NCI-H1048 (cell line): ENCODE measurements at places on chromosomes 7 and 10.
A peak's percentile ranks its signal among the peaks of the same experiment; 100 is the strongest.

DNA sequence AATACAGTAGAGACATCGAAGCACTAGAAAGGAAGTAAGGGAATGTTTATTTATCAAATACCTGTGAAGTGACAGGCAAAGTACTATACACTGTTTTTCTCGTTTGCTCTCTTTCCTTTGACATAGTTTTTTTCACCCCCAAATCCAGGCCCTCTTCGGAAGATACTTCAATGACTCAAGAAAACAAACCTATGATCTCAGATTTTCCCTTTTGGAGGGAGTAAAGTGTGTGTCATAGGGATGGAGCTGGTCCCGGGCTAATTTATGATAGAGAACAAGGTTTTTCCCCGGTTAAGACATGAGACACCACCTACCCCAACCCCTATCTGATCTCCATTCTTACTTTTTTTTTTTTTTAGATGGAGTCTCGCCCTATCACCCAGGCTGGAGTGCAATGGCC, 61.7 kb downstream of the MAP3K8 start:
- DNase-seq: no peak

DNA sequence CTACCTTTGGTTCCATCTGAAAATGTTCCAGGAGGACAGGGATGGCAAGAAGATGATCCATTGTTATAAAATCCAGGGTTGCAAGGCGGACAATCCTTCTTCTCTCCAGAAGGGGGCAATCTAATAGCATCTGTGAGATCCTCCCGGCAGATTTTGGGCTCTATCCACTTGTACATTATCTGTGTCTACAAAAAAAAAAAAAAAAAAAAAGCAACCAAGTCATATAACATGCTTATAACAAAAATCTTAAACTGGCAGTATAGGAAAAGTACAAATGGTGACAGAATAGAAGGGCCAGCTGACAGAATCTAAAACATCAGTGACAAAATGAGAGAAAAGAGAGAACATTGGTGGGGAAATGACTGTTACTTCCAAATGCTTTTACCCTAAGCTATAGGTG, 132.7 kb downstream of the ELAPOR2 start:
- peak; percentile 23 for DNase-seq

GRCh38 chr10:62000726-62001125, 99.2 kb downstream of the ARID5B start:
- DNase-seq: no peak

DNA sequence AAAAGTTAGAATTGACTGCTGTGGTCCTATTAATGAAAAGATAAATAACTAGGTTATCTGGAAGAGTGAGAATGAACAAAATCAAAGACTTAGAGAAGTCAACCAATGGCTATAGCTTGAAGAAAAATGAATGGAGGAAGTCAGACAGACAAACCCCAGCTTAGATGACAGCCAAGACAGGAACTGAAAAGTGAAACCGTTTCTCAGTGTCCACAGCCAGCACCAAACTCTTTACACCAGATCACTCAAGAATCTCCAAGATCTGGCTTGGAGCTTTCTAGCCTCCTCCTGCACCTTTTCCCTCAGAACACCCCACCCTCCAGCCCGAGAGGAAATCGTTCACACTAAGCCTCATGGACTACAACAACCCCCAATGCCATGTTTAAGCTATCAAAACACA, 167.0 kb downstream of the SFMBT2 start:
- no peak for DNase-seq

DNA sequence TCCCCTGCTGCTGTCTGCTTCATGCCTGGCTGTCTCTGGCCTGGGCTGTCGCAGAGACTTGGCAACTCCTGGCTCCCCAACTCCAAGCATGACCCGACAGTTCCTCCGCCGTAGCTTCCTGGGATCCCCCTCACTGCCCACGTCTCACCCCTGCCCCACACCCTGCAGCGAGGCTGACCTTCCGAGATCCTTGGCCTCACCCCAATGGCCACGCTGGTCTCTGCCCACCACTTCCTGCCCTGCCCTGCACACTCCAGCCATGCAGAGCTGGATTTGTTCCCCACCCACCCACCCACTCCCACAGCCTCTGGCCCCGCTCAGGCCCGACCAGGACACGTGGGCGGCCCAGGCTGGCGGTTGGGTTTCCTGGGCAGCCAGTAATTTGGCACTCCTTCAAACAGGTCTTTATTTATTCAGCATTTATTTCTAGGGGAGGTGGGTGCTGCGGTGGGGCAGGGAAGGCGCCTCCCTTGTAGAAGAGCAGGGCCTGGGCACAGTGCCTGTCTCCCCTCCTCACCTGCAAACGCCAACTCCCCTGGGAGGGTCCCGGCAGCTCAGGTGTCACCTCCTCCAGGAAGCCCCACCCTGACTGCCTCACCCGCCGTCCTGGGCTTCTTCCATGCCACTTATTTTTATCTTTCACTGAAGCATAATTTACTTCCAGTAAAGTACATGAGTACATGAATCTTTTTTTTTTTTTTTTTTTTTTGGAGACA, 25.5 kb downstream of the GTF2IRD1 start:
- DNase-seq: no peak

DNA sequence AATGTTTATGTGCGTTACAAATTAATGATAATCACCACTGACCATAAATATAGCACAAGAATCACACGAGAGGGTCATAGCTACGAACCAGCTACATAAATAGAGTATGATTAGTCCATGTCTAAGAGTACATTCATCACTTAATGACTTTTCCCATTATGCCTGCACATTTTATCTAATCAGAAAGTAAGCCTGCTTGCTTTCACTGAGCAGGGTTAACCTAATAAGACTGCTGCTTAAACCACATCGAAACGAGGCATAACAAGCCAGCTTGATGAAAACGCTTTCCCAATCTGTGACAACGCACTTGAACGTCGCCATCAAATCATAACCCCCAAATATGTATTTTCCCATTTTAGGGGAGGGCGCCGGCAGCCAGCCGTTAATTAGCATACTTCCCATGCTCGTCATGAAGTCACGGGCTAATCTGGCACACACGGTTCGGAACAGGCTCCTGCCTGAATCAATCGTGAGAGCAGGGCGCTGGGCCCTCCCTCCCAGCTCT, 71.5 kb downstream of the EBF3 start:
- DNase-seq: no peak

GRCh38 chr7:36752026-36752711, 27.9 kb upstream of the AOAH start:
- DNase-seq: no peak

DNA sequence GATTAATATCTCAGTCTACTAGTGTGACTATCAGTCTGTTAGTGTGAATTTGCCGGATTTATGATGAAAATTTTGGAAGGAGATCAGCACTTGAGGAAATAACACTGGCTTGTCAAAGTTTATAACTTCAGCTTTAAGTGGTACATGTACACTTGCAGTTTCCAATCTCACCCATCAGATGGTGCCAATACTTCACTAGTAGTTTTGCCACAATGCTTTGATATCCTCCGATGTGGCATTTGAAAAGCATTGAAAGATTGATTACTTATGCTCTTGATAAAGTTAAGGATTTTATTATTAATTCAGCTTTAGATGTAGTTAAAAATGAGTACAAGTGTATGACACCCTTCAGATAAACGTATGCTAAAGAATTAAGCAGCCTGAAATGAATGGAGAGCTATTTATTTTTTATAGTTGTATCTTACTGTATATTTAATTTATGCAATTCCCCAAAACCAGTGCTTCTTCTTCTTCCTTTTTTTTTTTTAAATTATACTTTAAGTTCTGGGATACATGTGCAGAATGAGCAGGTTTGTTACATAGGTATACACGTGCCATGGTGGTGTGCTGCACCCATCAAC, 98.2 kb downstream of the ANLN start:
- no peak for DNase-seq

DNA sequence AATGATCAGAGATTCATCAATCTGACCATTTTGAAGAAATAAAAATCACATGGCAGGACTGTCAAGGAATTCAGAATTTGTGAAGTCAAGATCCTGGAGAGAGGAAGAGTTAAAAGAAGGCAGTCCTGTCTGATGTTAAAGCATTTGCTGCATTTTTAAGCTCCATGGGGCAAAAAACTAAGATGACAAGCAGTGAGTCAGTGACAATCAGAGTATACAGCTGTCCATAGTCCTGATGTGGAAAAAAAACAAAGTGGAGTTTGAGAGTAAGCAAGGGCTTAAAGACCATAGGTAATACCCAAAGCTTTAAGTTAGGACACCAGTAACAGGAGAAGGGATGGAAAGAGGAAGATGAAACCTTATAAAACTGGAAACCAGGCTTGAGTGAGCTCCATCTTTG, 412.7 kb upstream of the ANKRD30A start:
- no peak for DNase-seq

DNA sequence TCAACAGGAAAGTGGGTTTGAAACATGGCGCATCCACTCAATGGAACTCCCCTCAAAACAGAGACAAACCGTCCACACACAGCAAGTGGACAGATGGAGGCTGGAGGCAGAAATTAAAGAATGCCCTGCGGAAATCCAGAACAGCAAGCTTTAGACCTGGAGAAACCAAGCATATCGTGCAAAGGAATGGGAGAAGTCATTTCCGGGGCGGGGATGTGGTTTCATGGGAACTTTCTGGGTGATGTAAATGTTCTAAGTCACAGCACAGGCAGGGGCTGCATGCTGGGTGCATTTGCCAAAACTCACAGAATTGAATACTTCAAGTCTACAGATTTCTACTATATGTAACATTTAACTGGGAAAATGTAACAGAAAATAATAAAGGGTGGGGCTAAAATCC, 213.0 kb downstream of the PTPRN2 start:
- DNase-seq: no peak

DNA sequence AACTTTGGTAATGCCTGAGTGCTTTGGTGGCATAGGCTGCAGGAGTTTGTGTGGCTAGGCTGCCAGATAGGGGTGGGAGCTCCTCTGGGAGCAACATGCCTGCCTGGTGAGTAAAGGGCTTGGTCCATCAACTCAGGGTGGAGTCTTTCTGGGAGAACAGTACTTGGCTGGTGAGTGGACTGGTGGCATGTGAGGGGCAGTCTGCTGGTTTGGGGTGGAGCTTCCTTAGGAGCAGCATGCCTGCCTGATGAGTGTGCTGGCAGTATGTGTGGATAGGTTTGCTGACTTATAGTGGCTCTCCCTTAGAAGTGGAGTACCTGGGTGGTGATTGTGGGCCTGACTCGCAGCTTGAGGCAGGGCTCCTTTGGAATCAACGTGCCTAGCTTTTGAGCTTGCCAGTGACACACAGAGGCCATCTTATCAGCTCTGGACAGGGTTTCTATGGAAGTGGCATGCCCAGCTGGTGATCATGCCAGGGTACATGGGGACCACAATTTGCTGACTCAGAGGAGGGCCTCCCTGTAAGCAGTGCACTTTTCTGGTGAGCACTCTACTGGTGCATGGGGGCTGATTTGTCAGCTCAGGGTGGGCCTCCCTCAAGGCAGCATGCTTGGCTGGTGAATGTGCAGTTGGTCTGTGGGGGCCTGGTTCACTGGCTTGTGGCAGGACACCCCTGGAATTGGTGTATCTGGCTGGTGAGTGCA, 35.0 kb upstream of the SRI start:
- no peak for DNase-seq

GRCh38 chr7:54689394-54690049, 69.5 kb downstream of the SEC61G start:
- no peak for DNase-seq

GRCh38 chr10:69220507-69220906, 375 bp downstream of the HKDC1 start:
- no peak for DNase-seq

GRCh38 chr10:5461203-5461588, 38.2 kb downstream of the CALML5 start:
- no peak for DNase-seq

- no peak for DNase-seq
These were observed 17.5 kb downstream of the ATP6V1F start for GRCh38 chr7:128879939-128880746.

DNA sequence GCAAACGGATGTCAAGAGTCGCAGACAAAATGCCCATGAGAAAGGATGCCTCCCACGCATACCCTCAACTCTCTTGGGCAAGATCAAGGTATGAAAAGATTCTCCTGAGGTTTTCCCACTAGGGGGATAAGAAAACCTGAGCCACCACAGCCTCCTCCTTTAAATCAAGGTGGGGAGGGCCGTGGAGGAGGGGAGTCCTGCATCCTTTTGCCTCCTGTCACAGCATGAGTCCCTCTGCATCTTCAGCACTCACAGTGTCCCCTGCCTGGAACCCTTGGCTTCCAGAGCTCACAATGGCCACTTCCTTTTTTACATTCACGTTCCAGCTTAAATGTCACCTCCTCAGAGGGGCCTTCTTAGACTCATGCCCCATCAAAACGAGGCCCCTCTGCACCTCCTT, 207.6 kb downstream of the GLI3 start:
- DNase-seq: no peak

- no peak for DNase-seq
These were observed 899.1 kb upstream of the AUTS2 start for GRCh38 chr7:68699090-68699711.

GRCh38 chr7:69622960-69623359, 24.7 kb downstream of the AUTS2 start:
- DNase-seq: no peak

GRCh38 chr7:108087778-108088177, 42.4 kb downstream of the LAMB4 start:
- DNase-seq: no peak

DNA sequence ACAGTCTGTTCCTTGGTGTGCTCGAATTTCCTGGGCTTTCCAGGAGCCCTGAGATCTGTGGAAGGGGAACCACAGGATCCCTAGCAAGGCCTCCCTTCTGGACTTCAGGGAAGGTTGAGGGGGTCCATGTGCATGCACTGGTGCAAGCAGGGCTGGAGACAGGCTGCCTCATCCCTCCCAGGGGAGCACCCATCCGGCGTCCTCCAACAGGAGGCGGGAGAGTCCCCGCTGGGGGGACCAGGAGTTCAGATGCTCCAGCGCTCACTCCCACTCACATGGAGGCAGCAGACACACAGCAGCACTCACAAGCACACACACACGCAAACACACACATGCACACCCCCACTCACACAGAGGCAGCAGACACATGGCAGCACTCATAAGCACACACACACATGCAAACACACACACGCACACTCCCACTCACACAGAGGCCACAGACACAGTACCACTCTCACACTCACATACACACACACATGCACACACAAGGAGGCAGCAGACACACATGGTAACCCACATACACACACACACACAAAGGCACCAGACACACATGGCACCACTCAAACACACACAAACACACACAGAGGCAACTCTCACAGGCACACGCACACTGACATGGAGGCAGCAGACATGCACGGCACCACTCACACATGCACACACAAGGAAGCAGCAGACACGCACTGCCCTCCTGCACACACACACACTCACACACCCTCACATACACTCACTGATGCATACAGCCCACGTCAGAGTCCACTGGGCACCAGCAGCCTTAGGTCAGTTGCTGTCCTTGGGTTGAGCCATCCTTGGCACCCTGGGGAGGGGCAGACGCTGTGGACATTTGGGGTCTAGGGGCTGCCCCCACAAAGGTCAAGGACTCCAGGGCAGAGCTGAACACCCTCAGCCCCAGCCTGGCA, 247.0 kb upstream of the PPP2R2D start:
- DNase-seq: no peak

DNA sequence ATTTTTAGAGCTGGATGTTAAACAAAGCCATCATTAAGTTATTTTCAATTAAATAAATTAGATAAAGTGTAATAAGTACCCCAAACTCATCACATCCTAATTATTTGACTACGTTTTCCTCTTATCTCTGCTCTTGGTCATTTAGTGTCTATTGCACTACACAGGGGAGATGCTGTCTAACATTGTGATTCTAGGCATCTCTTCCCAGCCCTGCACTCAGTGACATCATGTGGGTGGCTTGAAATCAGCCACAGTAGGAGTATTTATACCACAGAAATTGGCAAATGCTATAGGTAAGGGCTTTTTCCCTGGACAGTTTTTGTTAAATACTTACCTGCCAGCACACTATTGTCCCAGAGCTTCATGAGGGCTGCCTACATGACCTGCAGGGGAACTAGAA, 21.3 kb upstream of the TMEM72 start:
- no peak for DNase-seq
